Progenitor cell of endocrine pancreas (in vitro differentiated cells): ENCODE measurements at places on chromosomes 3 and 15. TPM values are rescaled to one million over a fixed set of nuclear protein-coding genes. Genes with fewer than 3 reads are reported as not detected.

TRIM42 gene
- not detected in 2 replicates for total RNA-seq

GTF2E1 gene
- total RNA-seq, result 28.3 and 31.2 TPM in 2 replicates

GRK7 gene
- 0.14 TPM in 1 of 2 replicates, not detected in the other for total RNA-seq

AMIGO3 gene
- total RNA-seq, result 0.86 TPM in 1 of 2 replicates, not detected in the other

CFAP20DC gene
- total RNA-seq, result 8.0 and 10.4 TPM in 2 replicates

SENP7 gene
- total RNA-seq, result 60.9 and 63.7 TPM in 2 replicates

GRCh38 chr15:91929509-91929908, 76.0 kb downstream of the SLCO3A1 start:
- DNase-seq, result no peak
- H3K27ac ChIP-seq, result no peak overlapping the region
- H3K4me3 ChIP-seq, result no peak overlapping the region
- H3K36me3 ChIP-seq, result no peaks in the 10 kb centered on the region
- peaks cover 5% of the 10 kb centered on the region for H3K27me3 ChIP-seq
- H3K4me1 ChIP-seq, result no peaks in the 10 kb centered on the region

DNA sequence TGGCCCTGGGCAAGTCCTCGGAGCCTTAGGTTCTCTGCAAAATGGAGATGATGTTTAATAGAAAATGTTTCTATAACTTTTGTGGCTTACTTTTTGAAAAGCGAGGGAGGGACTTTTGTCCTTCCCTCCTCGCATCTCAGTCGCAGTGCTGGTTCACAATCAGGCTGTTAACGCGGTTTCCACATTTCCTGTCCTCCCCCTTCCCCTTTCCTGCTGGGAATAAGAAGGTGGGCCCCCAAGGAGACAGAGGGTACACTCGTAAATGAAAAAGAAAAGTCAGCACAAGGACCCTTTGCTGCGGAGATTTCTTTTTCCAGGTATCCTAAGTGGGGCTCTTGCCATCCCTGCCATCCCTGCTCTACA, 29.5 kb downstream of the ARHGAP31 start:
- no peak for DNase-seq
- H3K4me1 ChIP-seq, result peaks cover 16% of the 10 kb centered on the region
- H3K4me3 ChIP-seq, result peak overlapping the region; percentile 85

DNA sequence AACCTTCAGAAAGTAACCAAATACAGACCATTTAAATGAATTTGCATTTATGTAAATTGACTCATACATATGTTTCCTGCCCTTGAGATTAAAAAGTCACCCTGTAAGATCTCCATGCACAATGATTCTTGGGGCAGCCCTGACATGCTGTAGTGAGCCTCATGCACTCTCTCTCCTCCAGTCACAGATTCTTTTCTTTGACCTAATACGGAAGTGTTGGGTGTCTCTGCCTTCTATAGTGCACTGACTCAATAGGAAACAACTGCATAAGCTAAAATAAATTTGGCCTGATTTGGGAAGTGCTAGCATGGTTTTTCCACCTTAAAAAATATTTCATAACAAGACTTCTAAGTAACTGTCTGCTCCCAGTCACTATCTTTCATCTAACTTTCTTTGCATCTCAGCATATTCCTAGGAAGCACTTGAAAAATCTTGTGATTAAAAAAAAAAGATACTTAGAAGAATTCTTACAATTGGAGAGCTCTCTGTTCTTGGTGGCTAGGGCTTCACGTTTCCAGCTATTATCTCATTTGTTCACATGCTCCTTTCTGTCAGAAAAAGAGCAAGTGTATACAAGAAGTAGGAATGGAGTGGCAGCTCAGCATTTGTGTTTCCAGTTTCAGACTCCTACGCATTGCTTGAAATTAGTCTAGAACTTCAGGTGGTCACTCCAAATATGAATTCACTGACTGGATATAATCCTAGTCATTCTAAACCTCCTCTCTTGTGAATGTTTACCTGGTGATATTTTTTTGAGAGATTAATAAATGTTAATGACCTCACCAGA, 207.9 kb upstream of the COL8A1 start:
- H3K4me3 ChIP-seq, result no peak overlapping the region
- no peaks in the 10 kb centered on the region for H3K4me1 ChIP-seq
- H3K27ac ChIP-seq, result no peak overlapping the region
- H3K27me3 ChIP-seq, result no peaks in the 10 kb centered on the region
- H3K36me3 ChIP-seq, result no peaks in the 10 kb centered on the region

DNA sequence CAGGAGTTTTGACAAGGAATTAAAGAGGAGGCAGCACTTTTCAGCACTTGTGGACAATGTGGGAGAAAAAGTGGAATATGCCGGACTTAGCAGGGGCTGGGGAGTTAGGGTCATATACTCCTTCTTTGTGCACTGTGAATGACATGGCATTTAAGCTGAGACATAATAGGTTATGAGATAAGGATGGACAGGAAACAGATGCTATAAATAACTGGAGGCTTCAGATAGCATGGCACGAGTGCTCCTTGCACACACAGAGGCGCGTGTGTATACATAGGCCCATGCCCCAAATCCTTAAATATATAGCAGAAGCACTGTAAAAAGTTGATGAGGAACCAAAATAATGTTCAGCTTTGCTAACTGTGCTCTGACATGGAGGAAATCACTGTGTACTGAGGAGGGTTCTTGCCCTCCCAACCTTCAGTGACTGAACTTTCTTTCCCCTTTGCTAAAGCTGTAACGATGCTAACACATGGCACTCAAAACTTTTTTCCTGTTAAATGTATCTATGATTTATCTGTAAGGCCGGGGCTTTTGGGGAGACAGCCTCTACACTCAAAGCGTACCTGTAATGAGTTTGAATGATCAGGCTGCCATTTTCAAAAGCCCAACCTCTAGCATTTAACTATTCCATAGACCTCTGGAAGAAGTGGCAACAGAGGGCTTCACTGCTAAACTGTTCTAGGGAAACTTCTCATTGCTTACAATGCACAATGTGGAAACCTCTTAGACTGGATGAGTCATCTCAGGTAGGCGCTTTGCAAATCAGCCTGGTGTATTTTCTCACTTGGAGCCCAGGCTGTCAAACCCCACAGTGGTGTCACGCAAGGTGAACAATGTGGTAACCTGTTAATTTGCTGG, 784.6 kb downstream of the NR2F2 start:
- H3K27ac ChIP-seq, result no peak overlapping the region
- H3K27me3 ChIP-seq, result no peaks in the 10 kb centered on the region
- H3K4me3 ChIP-seq, result no peak overlapping the region
- peaks cover 3% of the 10 kb centered on the region for H3K4me1 ChIP-seq
- no peaks in the 10 kb centered on the region for H3K36me3 ChIP-seq

DNA sequence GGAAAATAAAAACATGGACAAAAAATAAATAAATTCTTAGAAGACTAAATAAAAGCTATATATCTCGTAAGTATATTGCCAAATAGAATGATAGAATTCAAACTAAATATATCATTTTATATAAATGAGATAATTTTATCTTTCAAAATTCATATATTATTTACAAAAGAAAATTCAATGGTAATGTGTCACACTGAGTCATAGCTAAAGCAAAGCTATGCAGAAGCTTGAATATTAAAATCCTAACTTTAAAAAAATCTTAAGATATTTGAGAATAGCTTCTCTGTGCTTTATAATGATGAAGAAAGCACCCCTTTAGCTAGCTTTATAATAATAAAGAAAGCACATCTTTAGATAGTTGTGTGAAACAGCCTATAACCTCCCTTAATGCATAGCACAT, 1010.8 kb downstream of the OTOL1 start:
- no peaks in the 10 kb centered on the region for H3K36me3 ChIP-seq
- no peaks in the 10 kb centered on the region for H3K27me3 ChIP-seq
- H3K4me1 ChIP-seq, result no peaks in the 10 kb centered on the region
- no peak for DNase-seq
- no peak overlapping the region for H3K4me3 ChIP-seq

- peaks cover 3% of the 10 kb centered on the region for H3K4me1 ChIP-seq
- H3K36me3 ChIP-seq, result no peaks in the 10 kb centered on the region
- H3K4me3 ChIP-seq, result no peak overlapping the region
- H3K27ac ChIP-seq, result no peak overlapping the region
Observed at GRCh38 chr3:122314228-122314876, 10.7 kb upstream of the CSTA start.

DNA sequence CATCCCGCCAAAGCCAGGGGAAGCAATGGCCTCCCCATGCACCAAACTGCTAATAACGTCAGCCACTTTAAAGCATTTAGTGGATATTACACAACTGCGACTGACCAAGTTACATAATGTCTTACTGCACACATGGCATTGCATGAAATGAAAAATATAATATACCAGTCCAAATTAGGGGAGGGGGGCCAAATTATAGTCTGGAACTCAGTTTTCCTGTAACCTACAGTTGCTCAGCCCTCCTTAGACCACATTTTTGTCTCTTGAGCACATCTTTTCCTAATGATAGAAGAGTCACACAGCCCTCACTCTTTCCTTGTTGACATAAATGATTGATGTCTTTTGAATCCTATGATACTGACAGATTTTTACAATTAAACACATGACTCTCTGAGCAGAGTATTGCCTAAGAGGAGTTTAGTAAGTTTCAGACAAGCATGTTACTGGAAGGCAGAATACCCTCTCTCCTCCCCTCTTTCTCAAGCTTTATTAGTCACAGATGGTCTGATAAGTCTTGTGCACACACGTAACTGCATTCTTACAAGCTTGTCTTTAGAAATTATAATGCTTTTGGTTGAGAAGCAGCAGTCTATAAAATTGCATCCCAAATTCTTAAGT, 1.1 kb upstream of the PLD1 start:
- peaks cover 6% of the 10 kb centered on the region for H3K36me3 ChIP-seq
- no peak for DNase-seq
- peak overlapping the region; percentile 82 for H3K27ac ChIP-seq
- peaks cover 33% of the 10 kb centered on the region for H3K4me1 ChIP-seq

DNA sequence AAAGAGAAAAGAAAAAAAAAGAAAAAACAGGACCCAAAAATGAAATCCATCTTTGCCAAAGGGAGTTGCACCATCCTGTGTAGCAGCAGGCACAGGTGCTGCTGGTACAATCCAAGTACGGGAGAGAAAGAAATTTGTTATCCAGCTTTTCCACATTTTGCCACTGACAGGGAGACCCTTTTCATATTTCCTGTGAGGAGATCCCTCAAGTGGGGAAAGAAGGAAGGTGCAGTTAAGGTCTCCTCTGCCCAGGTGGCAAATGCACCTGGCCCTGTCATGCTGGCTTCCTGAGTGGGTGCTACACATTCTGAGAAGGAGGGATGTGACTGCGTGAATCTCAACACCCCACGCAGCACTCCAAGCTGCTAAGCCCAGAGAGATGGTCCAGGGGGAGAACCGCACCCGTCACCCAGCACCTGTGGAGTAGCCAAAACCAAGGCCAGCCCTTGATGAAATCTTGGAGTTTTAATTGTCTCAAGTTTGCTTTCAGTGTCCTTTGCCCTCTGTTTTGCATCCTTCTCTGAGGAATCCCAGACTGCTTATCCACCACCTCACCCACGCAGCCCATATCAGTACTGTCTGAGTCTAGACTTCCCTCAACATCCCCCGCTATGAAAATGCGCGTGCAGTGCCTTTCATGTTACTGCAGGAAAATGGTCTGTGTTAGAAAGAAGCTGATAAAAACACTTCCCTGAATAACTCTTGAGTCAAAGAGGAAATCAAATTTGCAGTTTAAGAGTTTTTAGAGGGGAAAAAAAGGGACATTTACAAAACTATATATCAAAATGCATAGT, 141.9 kb upstream of the THBS1 start:
- H3K27ac ChIP-seq, result no peak overlapping the region
- no peak for DNase-seq
- H3K4me1 ChIP-seq, result peaks cover 9% of the 10 kb centered on the region
- H3K27me3 ChIP-seq, result peaks cover 32% of the 10 kb centered on the region
- H3K4me3 ChIP-seq, result no peak overlapping the region

DNA sequence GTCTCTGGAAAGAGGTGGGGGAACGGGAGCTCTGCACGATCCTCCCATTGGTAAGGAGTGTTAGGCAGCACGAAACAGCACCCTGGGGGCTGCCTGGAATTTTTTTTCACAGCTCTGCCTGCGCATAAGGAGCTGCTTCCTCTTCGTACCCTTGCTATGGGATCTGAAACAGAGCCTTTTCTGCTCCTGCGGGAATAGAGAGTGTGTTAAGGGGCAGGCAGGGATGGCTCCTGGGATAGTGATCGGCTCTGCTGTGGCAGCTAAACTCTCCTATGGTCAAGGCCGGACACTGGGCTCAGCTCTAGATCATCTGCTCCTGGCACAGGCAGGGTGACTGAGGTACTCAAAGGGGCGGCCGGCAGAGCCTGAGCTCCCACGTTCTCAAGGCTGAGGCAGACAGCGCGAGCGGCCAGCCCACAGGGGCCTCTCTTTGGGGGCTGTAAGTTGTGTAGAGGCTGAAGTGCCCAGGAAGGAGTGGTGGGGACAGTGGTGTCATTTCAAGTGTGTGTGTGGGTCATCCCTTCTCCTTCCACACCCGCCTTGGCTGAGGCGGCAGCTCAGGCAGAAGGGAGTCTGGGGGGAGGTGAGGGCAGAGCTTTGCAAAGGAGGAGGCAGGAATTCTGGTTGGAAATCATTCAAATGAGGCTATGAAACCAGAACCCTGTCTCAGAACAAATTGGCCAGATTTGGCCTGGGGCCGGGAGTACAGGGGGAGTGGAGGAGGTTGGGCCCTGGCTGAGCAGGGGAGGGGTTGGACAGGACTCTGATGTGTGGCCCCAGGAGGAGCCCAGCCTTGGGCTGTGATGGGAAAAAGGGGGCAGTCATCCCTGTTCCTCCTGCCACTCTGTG, 31.0 kb downstream of the EPHB3 start:
- H3K27me3 ChIP-seq, result peaks cover 51% of the 10 kb centered on the region
- H3K4me1 ChIP-seq, result peaks cover 3% of the 10 kb centered on the region
- H3K36me3 ChIP-seq, result no peaks in the 10 kb centered on the region
- H3K27ac ChIP-seq, result no peak overlapping the region
- no peak for DNase-seq

GRCh38 chr3:160291290-160291908, 66.2 kb downstream of the C3orf80 start:
- no peak overlapping the region for H3K4me3 ChIP-seq
- H3K27ac ChIP-seq, result peak overlapping the region; percentile 63
- no peaks in the 10 kb centered on the region for H3K4me1 ChIP-seq
- no peaks in the 10 kb centered on the region for H3K27me3 ChIP-seq
